ENCODE measurements at places on chromosomes 4 and X. TPM values are rescaled to one million over a fixed set of nuclear protein-coding genes. Genes with fewer than 3 reads are reported as not detected.

Gene GNRHR
- not detected for polyA plus RNA-seq

Gene AGTR2
- 0.02 TPM for polyA plus RNA-seq

Gene HPGDS
- 1.4 TPM for polyA plus RNA-seq

Gene SHISA3
- polyA plus RNA-seq = 0.71 TPM

Gene GAR1
- polyA plus RNA-seq = 33.4 TPM

Gene TAF9B
- polyA plus RNA-seq = 20.1 TPM

Gene SHOX
- polyA plus RNA-seq = 0.02 TPM

Gene NHS
- 2.8 TPM for polyA plus RNA-seq

Gene FGG
- 1.2 TPM for polyA plus RNA-seq

Gene CLTRN
- 3.9 TPM for polyA plus RNA-seq

Gene MAGEA1
- polyA plus RNA-seq = not detected

Gene HSFX1
- 0.25 TPM for polyA plus RNA-seq

Gene LUZP4
- not detected for polyA plus RNA-seq

Gene MOB1B
- 15.1 TPM for polyA plus RNA-seq

Gene NAA11
- 0.02 TPM for polyA plus RNA-seq

Gene ANXA3
- polyA plus RNA-seq = 46.6 TPM

Gene SPANXA2
- not detected for polyA plus RNA-seq

Gene SRPX
- polyA plus RNA-seq = 108 TPM

Gene ARHGAP6
- polyA plus RNA-seq = 2.3 TPM

Gene MAGEA2
- 0.02 TPM for polyA plus RNA-seq

Gene ATP2B3
- polyA plus RNA-seq = 0.02 TPM

Gene BTC
- polyA plus RNA-seq = 1.0 TPM

Gene RAB9B
- polyA plus RNA-seq = 1.3 TPM

Gene TKTL2
- polyA plus RNA-seq = 0.02 TPM

Gene ZAR1
- polyA plus RNA-seq = 0.02 TPM

Gene MAGEA12
- polyA plus RNA-seq = 0.05 TPM

Gene SLC16A2
- 2.4 TPM for polyA plus RNA-seq

Gene ERAS
- 0.09 TPM for polyA plus RNA-seq

Gene SLC49A3
- polyA plus RNA-seq = 4.8 TPM

Gene RHOH
- polyA plus RNA-seq = 71.2 TPM

Gene FAM47A
- not detected for polyA plus RNA-seq

Gene TAPT1
- 29.0 TPM for polyA plus RNA-seq

Gene TCEAL2
- polyA plus RNA-seq = 1.5 TPM

Gene PSAPL1
- polyA plus RNA-seq = 0.64 TPM

Gene RNF175
- 0.14 TPM for polyA plus RNA-seq

Gene MAGEH1
- 97.3 TPM for polyA plus RNA-seq

Gene ARSJ
- 1.1 TPM for polyA plus RNA-seq

Gene TMEM192
- polyA plus RNA-seq = 8.0 TPM

Gene GAB1
- polyA plus RNA-seq = 3.9 TPM

Gene GATA1
- 0.14 TPM for polyA plus RNA-seq

Gene MXD4
- 72.7 TPM for polyA plus RNA-seq

Gene RADX
- 7.6 TPM for polyA plus RNA-seq

Gene LDB2
- 9.2 TPM for polyA plus RNA-seq

Gene CCDC149
- polyA plus RNA-seq = 6.2 TPM

Gene TEC
- 4.2 TPM for polyA plus RNA-seq

Gene DCAF12L2
- 0.14 TPM for polyA plus RNA-seq

Gene PFKFB1
- polyA plus RNA-seq = 0.41 TPM

Gene KLF8
- 4.8 TPM for polyA plus RNA-seq

Gene HSFX2
- 1.1 TPM for polyA plus RNA-seq

Gene ASB12
- 0.18 TPM for polyA plus RNA-seq

Gene CACNA1F
- 1.8 TPM for polyA plus RNA-seq

Gene KCTD8
- polyA plus RNA-seq = 0.05 TPM

Gene ZCCHC18
- 2.4 TPM for polyA plus RNA-seq

Gene HSFX3
- 1.6 TPM for polyA plus RNA-seq

Gene ARAP2
- 23.7 TPM for polyA plus RNA-seq

Gene MAGEB17
- polyA plus RNA-seq = 0.02 TPM
